ENCODE measurements at places on chromosomes 4 and X. TPM values are rescaled to one million over a fixed set of nuclear protein-coding genes. Genes with fewer than 3 reads are reported as not detected.

The TRIM61 gene
- polyA plus RNA-seq: 3.5 TPM

The WDFY3 gene
- 56.7 TPM for polyA plus RNA-seq

The LRP2BP gene
- 4.5 TPM for polyA plus RNA-seq

The NAA15 gene
- 35.1 TPM for polyA plus RNA-seq

The MTM1 gene
- polyA plus RNA-seq: 11.5 TPM

All from left renal cortex interstitium (tissue), 4 donors.